Stimulated activated CD8-positive, alpha-beta memory T cell treated with anti-CD3 and anti-CD28 coated beads, Interleukin-15, amount 100 ng/mL, for 24 hours (primary cell): ENCODE measurements at places on chromosomes 4 and X.

DNA sequence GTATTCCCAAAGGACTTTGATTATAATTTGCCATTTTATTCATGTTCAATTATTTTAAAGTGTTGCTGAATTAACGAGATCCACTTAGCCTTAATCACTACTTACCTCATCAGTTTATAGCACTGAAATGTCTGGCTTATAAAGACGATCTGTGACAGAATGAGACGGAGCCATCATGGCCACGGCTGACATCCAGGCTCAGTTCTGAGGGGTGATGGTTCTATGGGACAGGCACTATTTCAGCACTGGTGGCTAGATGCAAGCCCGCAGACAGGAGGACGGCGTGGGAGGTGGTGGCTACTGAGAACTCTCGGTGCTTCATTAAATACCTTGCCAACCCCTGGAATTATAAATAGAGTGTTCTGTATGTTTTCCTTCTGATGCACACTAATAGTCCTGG lies 1084.2 kb upstream of the TENM3 start:
- no peak for DNase-seq

- no peak for DNase-seq
Measured at GRCh38 chrX:28133763-28134162, 152.5 kb upstream of the DCAF8L1 start.

DNA sequence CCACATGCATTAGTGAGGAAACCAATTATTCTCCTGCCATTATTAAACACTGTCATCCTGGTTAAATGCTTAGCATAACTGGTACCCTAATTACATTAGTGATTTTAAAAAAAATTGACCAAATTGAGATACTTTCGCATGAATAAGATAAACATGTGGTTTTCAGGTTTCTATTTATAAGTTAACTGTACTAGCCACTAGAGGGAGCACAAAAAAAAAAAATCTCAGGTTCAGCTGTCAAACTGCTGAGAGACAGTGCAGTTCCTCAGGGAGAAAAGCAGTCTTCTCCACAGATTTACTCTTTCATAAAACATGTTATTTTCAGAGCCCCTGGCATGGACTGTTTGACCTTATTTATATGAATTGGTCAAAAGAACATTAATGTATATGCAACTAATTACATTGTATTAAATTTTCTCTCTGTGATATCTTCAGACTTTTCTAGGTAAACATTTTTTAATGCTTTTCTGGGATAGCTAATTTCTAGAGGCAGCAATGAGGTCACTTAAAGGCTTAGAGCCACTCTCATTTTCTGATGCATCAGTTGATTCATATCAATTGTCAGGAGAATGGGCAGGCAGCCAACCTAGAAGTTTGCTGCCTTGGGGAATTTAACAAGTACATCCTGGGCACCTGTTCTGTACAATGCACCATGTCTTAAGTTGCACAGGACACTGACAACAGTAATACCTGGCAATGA lies 167.5 kb downstream of the CDS1 start:
- no peak for DNase-seq

- DNase-seq = no peak
Measured at GRCh38 chr4:52094376-52095145, 43.5 kb downstream of the SPATA18 start.

DNA sequence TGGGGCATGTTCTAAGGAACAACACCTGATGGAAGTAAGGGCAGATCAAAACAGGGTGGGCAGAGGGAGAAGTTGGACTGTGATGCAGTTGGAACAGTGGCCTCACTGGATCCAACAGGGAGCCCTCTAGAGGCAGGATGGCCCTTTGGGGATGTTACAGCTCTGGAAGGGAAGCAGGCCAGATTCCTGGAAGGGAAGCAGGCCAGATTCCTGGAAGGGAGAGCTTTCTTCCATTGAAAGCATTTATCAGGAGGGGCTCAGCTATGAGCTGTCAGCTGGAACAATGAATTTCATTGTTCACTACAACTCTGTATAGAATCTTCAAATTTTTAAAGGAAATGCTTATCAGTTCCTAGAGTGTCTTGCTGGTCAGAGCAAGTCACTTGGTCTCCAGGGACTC lies 17.7 kb downstream of the IL15 start:
- DNase-seq = no peak

DNA sequence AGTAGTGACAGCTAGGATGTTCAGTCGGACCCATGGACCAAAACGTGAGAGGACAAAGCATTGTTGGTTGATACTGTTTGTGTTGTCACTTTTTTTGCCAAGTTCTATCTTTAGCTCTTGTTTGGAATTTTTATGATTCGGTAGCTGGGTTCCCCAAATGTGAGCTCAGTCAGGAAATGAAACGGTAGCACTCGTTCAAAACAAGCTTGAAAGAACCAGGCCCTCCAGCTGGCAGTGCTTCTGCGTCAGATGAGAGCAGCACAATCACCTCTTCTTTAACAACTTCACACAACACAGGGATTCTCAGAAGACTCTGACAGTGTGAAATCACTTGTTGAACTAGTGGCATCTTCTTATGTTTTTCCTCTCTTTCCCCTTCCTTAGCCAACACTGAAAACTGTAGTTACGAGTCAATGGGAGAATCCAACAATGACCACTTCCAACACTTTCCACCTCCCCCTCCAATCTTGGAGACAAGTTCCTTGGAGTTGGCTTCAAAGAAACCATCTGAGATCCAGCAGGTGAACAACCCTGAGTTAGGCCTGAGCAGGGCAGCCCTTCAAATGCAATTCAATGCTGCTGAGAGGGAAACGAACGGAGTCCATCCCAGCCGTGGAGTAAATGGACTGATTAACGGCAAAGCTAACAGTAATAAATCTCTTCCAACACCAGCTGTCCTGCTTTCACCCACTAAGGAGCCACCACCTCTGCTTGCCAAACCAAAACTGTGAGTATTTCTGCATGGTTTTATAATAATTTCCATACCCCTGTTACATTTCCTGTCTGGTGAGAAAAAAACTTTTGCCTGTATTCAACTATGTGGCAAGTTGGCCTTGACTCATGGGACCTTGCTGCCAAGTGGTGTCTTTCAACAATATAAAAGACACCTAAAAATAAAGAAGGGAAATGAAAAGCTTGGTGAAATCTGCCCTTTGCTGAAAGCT lies 214.6 kb downstream of the PALLD start:
- no peak for DNase-seq

GRCh38 chr4:52685316-52685715 lies 26.2 kb upstream of the USP46 start:
- no peak for DNase-seq

- no peak for DNase-seq
Measured at GRCh38 chrX:144627947-144628346, 619.4 kb upstream of the SPANXN1 start.

DNA sequence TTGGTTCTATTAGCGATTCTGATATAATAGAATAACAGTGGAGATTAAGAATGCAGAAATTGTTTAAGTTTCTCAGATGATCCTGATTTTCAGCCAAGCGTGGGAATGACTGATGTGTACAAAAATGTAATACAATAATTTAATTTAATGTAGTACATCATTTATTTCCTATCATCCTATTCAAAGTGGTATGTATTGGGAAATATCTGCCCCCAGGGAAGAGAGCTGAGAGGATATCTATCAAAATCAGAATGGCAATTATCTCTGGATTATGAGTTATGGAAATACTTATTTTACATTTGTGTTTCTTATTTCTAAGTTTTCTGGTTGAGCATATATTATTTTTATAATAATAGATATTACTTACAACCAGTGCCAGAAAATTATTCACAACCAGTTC lies 3.9 kb downstream of the FABP2 start:
- DNase-seq = no peak

GRCh38 chr4:150321113-150321512 lies 242.9 kb downstream of the DCLK2 start:
- no peak for DNase-seq

DNA sequence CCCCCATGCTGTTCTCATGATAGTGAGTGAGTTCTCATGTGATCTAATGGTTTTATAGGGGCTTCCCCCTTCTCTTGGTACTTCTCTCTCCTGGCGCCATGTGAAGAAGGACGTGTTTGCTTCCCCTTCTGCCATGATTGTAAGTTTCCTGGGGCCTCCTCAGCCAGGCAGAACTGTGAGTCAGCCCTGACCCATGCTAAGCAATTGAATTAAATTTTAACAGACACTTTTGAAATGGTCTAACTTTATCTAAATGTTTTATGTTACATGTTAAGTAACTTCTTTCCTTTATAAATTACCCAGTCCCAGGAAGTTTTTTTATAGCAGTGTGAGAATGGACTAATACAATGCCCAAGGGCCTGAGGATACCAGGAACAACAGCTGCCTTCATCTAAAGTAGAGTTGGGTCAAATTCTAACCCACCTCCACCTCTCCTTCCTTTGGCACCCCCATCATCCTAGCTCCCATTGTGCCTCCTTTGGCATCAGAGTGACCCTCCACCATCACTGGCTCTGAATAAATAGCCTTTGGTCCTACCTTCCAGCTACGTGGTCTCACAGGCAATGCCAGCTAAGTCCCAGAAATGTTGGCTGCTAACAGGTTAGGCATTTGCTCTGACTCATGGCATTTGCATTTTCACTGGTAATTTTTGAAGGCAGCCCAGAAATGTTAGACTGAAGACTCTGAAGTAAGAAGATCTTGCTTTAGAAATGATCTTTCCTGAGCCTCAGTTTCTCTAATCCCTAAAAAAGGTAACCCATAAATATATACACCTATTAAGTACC lies 182.1 kb downstream of the MOSPD2 start:
- DNase-seq = no peak
